ENCODE measurements at places on chromosomes 12 and 14. TPM values are rescaled to one million over a fixed set of nuclear protein-coding genes. Genes with fewer than 3 reads are reported as not detected.

MMP17 gene
- total RNA-seq: 4.5 TPM

RPL10L gene
- total RNA-seq: not detected

DTX1 gene
- total RNA-seq: not detected

PMEL gene
- total RNA-seq: 1.8 TPM

ACVRL1 gene
- total RNA-seq: under 0.01 TPM

KRT75 gene
- total RNA-seq: 7.3 TPM

SLC6A12 gene
- not detected for total RNA-seq

MMP19 gene
- 0.53 TPM for total RNA-seq

GYS2 gene
- total RNA-seq: 0.26 TPM

MLXIP gene
- total RNA-seq: 8.7 TPM

KLRK1 gene
- total RNA-seq: not detected

NPFF gene
- total RNA-seq: not detected

RASSF8 gene
- total RNA-seq: 14.3 TPM

SIX4 gene
- total RNA-seq: 5.8 TPM

METAP2 gene
- total RNA-seq: 44.8 TPM

OR11H6 gene
- total RNA-seq: not detected

LYSET gene
- 11.3 TPM for total RNA-seq

All from bronchial epithelial cell (primary cell).